Suppressor macrophage treated with lipopolysaccharide for 4 hours (primary cell): ENCODE measurements at places on chromosomes 6 and 20.

DNA sequence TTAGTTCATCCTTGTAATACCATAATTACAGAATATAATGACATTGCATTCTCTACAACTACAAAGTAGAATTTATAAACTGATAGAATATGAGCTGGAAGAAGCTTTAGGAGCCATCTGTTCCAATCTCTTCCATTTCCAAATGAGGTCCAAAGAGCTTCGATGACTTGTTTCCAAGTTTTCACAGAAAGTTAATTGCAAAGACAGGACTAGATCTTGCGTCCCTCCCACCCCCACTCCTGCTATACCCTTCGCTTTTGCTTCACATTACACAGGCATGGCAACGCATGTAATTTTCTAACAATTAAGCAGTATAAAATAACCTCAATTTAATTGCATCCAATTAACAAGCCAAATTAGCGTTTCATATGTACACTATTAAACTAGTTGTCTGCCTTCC lies 7.0 kb downstream of the HIVEP2 start:
- no peak for DNase-seq

GRCh38 chr6:50936277-50936681 lies 117.6 kb downstream of the TFAP2B start:
- DNase-seq: peak; percentile 54

DNA sequence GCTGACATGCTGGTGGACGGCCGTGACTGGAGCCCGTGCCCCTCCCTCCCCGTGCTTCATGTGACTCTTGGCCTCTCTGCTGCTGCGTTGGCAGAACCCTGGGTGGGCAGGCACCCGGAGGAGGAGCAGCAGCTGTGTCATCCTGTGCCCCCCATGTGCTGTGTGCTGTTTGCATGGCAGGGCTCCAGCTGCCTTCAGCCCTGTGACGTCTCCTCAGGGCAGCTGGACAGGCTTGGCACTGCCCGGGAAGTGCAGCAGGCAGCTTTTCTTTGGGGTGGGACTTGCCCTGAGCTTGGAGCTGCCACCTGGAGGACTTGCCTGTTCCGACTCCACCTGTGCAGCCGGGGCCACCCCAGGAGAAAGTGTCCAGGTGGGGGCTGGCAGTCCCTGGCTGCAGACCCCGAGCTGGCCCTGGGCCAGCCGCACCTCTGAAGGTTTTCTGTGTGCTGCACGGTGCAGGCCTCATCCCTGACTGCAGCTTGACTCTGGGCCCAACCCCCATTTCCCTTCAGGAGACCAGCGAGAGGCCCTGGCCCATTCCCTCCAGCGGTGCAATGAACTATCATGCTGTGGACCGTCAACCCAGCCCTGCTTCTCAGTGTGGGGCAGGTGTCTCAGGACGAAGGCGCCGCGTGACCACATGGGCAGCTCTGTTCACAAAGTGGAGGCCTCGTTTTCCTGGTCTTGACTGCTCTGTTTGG lies 8.1 kb downstream of the NPBWR2 start:
- DNase-seq: no peak

GRCh38 chr6:130218134-130218533 lies 4.6 kb downstream of the SAMD3 start:
- DNase-seq: no peak

- no peak for DNase-seq
Observed at GRCh38 chr20:25191689-25192088, 3.8 kb upstream of the ENTPD6 start.

DNA sequence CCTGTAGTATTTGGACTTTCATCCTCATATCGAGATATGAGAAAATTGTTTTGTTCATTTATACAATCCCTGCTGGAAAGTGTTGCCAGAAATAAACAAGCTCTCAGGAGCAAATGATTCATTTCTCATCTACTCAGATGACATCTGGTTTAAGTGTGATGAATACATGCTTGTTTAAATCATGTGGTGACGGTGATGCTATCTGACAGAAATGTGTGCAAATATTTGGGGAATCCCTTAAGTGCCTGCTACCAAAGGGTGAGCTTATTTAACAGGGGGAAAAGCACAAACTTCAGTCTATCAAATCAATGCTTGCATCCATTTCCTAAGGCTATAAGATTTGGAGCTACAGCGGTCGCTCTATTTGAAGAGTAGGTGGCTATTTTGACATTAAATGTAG lies 368.3 kb upstream of the SASH1 start:
- no peak for DNase-seq

GRCh38 chr6:135280375-135281136 lies 99.4 kb downstream of the MYB start:
- peak; percentile 49 for DNase-seq

GRCh38 chr6:43814865-43815264 lies 44.9 kb downstream of the VEGFA start:
- DNase-seq: no peak

DNA sequence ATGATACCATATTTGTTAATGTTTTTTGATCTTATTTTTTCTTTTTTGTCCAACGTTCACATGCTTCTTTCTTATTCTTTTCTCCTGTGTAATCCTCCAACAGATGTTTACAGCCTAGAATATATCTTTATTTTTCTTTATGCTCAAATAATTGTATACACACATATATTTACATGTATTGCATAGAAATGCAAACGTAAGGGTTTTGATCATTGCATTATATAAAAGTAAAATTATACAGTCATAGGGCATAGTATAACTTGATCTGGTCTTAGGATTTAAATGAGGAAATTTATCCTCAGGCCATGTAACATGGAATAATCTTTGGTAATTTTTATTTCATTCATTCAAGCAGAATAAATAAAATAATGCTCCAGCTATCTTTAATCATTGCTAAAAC lies 84.9 kb upstream of the EEF1E1 start:
- DNase-seq: no peak

GRCh38 chr6:92827104-92827503 lies 592.3 kb downstream of the EPHA7 start:
- DNase-seq: no peak

GRCh38 chr6:45461486-45461885 lies 83.8 kb upstream of the SUPT3H start:
- DNase-seq: no peak

DNA sequence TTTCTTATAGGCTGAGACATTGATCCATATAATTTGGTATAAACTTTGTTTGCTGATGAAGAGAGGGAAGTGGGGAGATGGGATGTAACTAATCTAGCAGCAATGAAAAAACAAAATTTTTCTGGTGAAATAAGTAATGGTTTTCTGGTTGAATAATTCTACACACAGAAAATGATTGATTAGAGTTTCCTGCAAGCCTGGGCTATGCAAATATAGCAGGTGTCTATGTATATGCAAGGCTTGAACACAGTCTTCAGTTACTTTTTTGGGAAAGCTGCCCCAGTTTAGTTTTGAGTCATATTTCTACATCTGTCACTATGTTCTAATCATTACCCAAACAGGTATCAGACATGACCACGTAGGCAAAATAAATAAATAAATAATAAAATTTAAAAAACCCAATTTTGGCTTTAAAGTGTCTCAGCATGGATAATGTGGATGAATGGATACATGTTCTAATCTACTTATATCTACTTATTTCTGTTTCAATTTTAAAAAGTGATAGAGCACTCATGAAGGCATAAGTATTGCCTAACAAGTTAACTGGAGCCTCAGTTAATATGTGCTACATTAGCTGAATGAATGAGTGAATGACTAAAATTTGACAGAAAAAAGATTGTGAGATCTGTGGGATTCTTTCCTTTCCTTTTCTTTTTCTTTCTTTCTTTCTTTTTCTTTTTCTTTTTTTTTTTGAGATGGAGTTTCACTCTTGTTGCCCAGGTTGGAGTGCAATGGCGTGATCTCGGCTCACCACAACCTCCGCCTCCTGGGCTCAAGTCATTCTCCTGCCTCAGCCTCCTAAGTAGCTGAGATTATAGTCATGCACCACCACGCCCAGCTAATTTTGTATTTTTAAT lies 37.2 kb upstream of the TFB1M start:
- DNase-seq: no peak

- no peak for DNase-seq
Observed at GRCh38 chr6:18390476-18390875, 3.3 kb downstream of the RNF144B start.

DNA sequence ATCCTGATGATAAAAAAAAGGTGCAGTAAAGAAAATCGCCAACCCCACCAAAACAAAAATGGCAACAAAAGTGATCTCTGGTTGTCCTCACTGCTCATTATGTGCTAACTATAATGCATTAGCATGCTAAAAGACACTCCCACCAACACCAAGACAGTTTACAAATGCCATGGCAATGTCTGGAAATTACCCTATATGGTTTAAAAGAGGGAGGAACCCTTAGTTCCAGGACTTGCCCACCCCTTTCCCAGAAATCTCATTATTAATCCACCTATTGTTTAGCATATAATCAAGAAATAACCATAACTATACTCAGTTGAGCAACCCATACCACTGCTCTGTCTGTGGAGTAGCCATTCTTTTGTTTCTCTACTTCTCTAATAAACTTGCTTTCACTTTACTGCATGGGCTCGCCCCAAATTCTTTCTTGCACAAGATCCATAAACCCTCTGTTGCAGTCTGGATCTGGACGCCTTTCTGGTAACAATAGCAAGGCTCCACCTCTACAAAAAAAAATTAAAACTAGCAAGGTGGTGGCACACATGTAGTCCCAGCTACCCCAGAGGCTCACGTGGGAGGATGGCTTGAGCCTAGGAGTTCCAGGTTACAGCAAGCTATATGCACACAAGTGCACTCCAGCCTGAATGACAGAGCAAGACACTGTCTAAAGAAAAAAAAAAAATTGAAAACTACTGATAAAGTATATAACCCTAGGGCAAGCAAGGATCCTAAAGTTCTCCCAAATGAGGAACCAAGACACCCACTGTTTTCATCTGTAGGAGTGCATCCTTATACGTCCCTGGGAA lies 278.8 kb upstream of the JARID2 start:
- peak; percentile 69 for DNase-seq

DNA sequence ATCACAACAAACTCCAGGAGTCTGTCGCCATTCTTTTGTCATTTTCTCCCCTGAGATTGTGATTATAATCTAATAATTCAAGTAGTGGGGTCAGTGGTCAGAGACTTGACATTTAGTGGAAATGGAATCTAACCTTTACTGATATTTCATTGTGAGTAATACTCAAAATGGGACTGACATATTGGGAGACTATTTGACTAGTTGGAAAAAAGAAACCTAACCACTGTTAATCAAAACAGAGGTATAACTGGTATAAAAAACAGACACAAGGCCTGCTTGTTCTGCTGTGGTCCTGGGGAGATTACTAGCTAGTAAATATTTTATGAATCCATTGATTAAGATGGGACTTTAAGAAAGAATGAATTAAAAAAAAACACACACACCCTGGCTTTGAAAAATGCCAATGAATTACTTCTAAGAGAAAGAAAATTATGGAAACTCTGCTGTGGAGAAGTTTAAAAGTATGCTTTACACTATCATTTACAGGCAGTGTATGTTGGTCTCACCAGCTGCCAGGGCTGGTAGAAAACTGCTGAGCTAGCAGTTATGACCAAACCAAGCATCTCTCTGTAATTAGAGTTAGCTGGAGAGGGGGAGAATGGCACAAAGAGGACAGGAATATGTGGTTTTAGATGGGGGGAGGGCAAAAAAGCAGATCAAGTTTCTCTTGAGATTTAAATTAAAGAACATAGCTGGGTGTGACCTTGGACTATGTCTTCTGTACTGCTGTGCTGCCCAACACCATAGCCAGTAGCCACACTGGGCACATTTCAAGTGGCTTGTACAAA lies 103.7 kb downstream of the FYN start:
- no peak for DNase-seq

GRCh38 chr20:32610472-32611218 lies 25.5 kb upstream of the NOL4L start:
- no peak for DNase-seq

GRCh38 chr6:133835901-133836300 lies 53.0 kb upstream of the TCF21 start:
- no peak for DNase-seq

DNA sequence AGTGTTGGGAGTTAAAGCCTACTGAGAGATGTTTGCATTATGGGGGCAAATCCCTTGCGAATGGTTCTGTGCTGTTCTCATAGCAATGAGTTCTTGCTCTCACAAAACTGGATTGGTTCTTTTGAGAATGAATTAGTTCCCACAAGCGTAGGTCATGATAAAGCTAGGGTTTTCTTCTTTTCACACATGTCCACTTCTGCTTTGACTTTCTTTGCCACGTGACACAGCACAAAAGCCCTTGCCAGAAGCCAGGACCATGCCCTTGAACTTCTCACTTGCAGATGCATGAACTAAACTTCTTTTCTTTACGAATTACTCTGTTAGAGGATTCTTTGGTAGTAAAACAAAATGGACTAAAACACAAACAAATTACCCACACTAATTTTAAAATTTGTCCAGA lies 922.8 kb downstream of the EPHA7 start:
- no peak for DNase-seq

DNA sequence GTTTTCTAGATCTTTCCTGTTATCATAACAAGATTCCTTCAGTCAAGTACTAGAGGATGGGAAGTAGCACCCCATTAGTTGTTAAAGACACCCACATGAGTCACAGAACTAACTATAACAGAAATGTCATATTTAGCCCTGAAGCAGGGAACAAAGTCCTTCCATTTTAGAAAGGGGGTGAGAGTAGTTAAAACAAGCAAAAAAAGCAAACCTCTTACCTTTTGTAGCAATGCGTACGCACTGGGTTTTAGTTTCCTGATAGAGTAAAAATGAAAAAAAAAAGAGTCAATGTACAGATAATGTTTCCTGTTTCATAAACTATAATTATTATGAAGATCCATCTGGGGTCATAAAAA lies 163.7 kb upstream of the THEMIS start:
- DNase-seq: no peak

- peak; percentile 91 for DNase-seq
Observed at GRCh38 chr6:5670811-5671561, 335.7 kb downstream of the NRN1 start.
